ENCODE measurements at places on chromosomes 4 and X.

- H3K36me3 ChIP-seq = no peaks in the 10 kb centered on the region
- no peak for DNase-seq
- no peaks in the 10 kb centered on the region for H3K27me3 ChIP-seq
- no peaks in the 10 kb centered on the region for H3K4me1 ChIP-seq
- no peak overlapping the region for H3K27ac ChIP-seq
Measured at GRCh38 chrX:6377103-6377764, 148.6 kb upstream of the NLGN4X start.

DNA sequence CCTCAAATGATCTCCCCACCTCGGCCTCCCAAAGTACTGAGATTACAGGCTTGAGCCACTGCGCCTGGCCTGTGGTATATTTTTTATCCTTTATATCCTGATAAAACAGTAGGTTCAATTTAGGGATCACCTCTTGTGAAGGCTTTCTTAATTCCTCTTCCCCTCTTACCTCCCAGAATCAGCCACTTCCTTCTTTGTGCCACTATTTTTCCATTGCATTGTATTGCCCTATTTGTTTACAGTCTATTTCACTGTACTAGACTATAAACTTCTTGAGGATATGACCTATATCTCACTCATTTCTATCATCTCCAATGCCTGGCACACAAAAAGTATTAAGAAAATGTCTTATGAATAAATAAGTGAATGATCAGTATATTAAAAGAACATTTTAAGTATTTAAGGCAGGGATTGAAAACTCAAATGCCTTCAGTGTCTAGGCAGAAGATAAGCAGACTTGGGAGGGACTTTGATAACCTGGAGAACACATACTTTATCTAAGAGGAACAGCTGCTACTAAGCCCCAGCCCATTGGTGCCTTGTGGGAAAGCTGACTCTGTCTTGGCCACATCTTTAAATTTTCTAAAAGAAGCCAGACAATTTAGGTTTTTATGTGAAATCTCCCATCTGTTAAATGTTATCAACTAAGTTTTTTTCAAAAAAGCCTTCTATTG, 82.3 kb upstream of the OGT start:
- no peaks in the 10 kb centered on the region for H3K36me3 ChIP-seq
- no peak for DNase-seq

DNA sequence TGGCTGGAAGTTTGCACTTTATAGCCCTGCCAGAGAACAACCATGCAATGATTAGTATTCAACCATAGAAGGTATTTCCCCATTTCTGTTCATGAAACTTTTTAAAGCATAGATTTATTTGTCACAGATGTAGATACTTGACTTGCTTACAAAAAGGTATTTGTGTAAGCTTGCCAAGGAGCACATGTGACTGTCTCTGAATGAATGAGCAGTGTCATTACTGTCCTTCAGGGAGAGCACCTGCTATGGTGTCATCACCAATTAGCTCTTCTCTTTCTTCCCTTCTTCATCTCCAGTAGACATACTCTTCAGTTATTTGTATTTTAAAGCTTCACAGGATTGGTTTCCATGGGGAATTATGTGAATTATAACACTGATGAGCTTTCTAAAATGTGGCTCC, 1064.7 kb upstream of the GRIA3 start:
- H3K4me1 ChIP-seq = no peaks in the 10 kb centered on the region
- no peaks in the 10 kb centered on the region for H3K27me3 ChIP-seq
- H3K27ac ChIP-seq = no peak overlapping the region
- no peak for DNase-seq

- DNase-seq = no peak
- H3K27me3 ChIP-seq = no peaks in the 10 kb centered on the region
- H3K4me3 ChIP-seq = no peak overlapping the region
Measured at GRCh38 chr4:166274136-166274761, 401.2 kb downstream of the TLL1 start.

DNA sequence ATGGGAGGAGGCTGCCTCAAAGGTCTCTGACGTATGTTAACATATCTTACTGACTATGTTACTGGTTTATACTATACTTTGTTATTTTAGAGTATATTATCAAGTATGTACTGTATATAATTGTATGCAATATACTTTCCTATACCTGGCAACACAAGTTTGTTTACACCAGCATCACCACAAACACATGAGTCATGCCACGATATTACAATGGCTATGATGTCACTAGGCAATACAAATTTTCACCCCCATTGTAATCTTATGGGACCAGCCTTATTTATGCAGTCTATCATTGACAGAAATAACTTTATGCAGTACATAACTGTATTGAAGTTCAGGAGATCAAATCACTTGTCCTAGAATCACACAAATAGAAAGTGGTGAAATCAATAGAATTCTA, 329.9 kb upstream of the SLC7A11 start:
- no peak overlapping the region for H3K4me3 ChIP-seq
- H3K27me3 ChIP-seq = no peaks in the 10 kb centered on the region
- H3K36me3 ChIP-seq = no peaks in the 10 kb centered on the region
- no peak for DNase-seq

- no peak overlapping the region for H3K4me3 ChIP-seq
- no peak for DNase-seq
- H3K36me3 ChIP-seq = no peaks in the 10 kb centered on the region
- H3K4me1 ChIP-seq = no peaks in the 10 kb centered on the region
- no peak overlapping the region for H3K27ac ChIP-seq
Measured at GRCh38 chr4:113534711-113535110, 226.8 kb downstream of the CAMK2D start.

DNA sequence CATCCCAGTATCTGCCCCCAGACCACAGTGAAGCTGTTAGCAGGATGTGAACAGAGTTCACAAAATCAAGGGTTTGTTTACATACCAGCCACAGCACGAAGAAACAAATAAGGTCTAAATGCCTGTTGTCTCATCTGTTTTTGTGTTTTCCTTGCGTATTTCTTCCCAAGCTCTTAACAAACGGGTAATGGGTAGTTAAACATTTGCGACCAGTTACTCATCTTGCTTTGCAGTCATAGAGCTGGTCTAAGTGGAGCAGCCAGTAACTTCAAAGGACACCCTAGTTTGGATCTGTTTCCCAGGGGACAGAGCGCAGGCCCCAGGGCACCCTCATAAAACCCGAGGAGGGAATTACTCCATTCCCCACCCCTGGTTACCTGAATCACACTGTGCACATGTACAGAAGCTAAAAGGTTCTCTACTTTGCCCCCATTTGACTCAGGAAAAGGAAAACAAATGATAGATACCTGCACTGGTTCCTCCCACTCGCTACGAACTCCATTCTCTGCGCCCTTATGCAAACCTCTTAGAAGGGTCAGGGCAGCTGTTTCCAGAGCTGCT, 68.8 kb downstream of the MAML3 start:
- DNase-seq = no peak
- peaks cover 6% of the 10 kb centered on the region for H3K4me1 ChIP-seq
- H3K4me3 ChIP-seq = no peak overlapping the region
- no peaks in the 10 kb centered on the region for H3K27me3 ChIP-seq
- H3K27ac ChIP-seq = no peak overlapping the region

DNA sequence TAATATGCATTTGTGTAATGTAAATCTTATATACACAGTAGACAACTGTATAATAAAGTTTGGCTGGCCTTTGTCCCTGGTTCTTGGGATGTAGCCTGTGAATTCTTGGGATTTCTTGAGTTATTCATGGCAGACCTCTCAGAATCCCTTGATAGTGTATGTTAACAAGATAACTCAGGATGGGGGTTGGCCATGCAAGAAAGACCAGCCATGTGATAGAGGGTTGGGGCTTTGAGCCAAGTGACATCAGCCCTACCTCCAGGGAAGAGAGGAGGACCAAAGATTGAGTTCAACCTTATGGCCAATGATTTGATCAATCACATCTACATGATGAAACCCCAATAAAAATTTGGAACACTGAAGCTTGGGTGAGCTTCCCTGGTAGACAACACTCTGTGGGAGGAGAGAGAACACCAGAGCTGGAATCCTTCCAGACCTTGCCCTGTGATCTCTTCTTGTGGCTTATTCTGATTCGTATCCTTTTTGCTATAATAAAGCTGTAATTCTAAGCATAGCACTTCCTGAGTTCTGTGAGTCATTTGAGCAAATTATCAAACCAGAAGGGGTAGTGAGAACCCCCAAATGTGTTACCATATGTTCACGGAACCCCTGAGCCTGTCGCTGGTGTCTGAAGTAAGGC, 11.3 kb downstream of the SLC2A9 start:
- no peak for DNase-seq
- 0 out of 2 replicates have a peak, but pooled peaks cover 1% of the 10 kb centered on the region for H3K4me1 ChIP-seq
- no peak overlapping the region for H3K27ac ChIP-seq
- no peaks in the 10 kb centered on the region for H3K36me3 ChIP-seq
- no peak overlapping the region for H3K4me3 ChIP-seq

- no peaks in the 10 kb centered on the region for H3K36me3 ChIP-seq
- no peaks in the 10 kb centered on the region for H3K4me1 ChIP-seq
- no peaks in the 10 kb centered on the region for H3K27me3 ChIP-seq
- no peak overlapping the region for H3K27ac ChIP-seq
- no peak overlapping the region for H3K4me3 ChIP-seq
Measured at GRCh38 chr4:186621959-186622553, 66.7 kb upstream of the MTNR1A start.

- H3K4me3 ChIP-seq = no peak overlapping the region
- DNase-seq = no peak
- H3K4me1 ChIP-seq = no peaks in the 10 kb centered on the region
Measured at GRCh38 chr4:106609917-106610316, 241.3 kb upstream of the GIMD1 start.

GRCh38 chr4:64781737-64782326, 372.6 kb upstream of the TECRL start:
- no peaks in the 10 kb centered on the region for H3K27me3 ChIP-seq
- H3K4me1 ChIP-seq = peaks cover 2% of the 10 kb centered on the region
- H3K27ac ChIP-seq = no peak overlapping the region

DNA sequence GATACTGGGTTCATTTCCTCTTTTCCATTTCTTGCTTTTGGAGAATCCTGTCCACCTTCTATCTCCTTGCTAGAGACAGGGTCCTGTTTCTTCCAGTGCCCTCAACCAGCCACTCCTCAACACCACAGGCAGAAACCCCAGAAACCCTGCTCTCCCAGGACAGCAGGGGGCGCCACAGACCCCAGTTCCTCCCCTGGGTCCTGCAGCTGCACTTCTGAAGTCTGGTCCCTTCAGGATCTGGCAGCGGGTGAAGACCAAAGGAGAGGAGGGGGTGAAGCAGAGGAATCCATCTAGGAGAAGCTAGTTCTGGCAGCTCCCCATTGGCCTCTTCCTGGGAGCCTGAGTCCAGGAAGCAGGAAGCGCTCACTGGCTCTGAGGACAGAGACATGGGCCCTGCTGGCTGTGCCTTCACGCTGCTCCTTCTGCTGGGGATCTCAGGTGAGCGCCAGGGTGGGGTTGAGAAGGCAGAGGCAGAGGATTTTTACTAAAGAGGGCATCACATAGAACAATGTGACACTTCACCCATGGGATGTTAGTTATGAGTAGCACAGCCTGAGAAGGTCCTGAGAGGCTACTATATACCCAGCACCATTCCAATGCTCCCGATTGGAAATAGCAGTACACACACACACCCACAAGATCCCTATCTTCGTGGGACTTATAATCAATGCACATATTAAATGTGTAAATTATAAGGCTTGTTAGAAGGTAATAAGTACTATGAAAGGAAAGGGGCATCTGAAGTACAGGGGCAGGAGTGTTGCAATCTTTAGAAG, at the start of gene PRSS48:
TSS of gene PRSS48 (plus strand) at position 375 of the 776 bp plus-strand sequence. CDS start at position 387, 12 bp downstream.
- H3K27ac ChIP-seq = no peak within 1 kb of the TSS
- 0 out of 2 replicates have a peak, but pooled peaks cover under 1% of the 10 kb centered on the region for H3K36me3 ChIP-seq
- H3K4me3 ChIP-seq = no peak within 1 kb of the TSS

DNA sequence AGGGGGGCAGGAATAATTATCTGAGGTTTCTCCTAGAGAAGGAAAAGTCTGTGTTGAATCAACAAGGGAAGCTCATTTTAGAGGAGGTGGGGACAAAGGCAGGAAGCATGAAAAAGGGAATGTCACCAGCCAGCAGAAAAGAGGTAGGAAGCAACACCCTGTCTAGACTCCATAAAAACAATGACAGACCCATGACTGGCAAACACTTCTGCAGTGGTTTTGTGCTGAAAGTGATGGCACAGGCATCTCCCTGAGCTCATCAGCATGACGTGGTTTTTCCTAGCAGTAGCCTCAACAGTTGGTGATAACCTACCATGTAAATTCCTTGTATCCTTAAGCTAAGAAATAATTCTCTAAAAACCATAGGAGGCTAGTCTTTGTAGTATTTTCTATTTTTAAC, 110.7 kb upstream of the GALNT7 start:
- H3K4me3 ChIP-seq = no peak overlapping the region
- H3K36me3 ChIP-seq = no peaks in the 10 kb centered on the region

- H3K27me3 ChIP-seq = no peaks in the 10 kb centered on the region
- H3K4me1 ChIP-seq = no peaks in the 10 kb centered on the region
- no peak overlapping the region for H3K4me3 ChIP-seq
- H3K36me3 ChIP-seq = no peaks in the 10 kb centered on the region
- no peak overlapping the region for H3K27ac ChIP-seq
Measured at GRCh38 chrX:142156567-142156966, 48.5 kb downstream of the MAGEC2 start.

- no peak overlapping the region for H3K27ac ChIP-seq
- H3K27me3 ChIP-seq = no peaks in the 10 kb centered on the region
- H3K4me1 ChIP-seq = peaks cover 5% of the 10 kb centered on the region
- H3K36me3 ChIP-seq = no peaks in the 10 kb centered on the region
Measured at GRCh38 chr4:86955888-86956451, 21.2 kb downstream of the AFF1 start.

- H3K27ac ChIP-seq = no peak overlapping the region
- DNase-seq = no peak
- no peaks in the 10 kb centered on the region for H3K36me3 ChIP-seq
- no peaks in the 10 kb centered on the region for H3K4me1 ChIP-seq
- H3K4me3 ChIP-seq = no peak overlapping the region
- H3K27me3 ChIP-seq = no peaks in the 10 kb centered on the region
Measured at GRCh38 chrX:110182362-110182761, 135.5 kb downstream of the AMMECR1 start.
